ENCODE measurements at places on chromosomes 6 and 20.

- DNase-seq = no peak
These were observed 41.2 kb downstream of the LYRM2 start for GRCh38 chr6:89597372-89597771.

GRCh38 chr6:158158748-158159147 is 9.3 kb downstream of the SERAC1 start:
- DNase-seq = no peak

DNA sequence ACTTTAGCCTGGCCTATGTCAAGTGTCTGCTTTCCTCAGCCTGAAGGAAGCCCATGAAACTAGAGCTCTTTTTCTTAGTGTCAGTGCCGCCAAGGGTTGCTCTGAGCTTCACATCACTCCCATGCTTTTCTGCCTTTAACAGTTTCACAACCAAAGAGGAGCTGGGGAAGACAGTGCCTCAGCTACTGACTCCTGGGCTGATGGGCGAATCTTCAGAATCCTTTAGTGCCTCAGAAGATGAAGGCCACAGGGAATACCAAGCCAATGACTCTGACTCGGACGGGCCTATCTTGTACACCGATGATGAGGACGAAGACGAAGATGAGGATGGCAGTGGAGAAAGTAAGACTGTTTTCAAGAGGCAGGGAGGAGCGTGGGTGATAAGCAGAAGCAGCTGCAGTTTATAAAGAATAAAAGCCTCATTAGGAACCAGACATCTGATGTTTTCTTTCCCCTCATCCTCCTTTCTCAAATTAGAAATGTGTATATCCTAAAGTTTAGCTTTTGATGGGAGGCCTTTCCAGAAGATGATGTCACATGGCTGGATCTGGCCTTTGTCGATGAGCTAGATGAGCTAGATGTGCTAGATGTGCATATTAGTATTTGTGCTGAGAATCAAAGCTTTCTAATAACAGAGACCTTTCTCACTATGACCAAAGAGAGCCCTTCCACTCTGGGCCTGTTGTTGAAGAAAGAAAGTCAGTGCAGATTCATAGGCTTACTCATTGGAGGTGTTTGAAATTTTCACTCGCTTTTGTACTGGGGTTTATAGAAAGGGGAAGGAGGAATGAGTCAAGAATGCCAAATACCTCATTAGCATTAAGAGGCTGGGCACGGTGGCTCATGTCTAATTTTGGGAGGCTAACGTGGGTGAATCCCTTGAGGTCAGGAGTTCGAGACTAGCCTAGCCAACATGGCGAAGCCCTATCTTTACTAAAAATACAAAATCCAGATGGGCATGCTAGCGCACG is 70.7 kb upstream of the LTV1 start:
- DNase-seq = no peak

- no peak for DNase-seq
These were observed 59.9 kb downstream of the TSHZ2 start for GRCh38 chr20:53032046-53032445.

- peak; percentile 56 for DNase-seq
These were observed 74.4 kb downstream of the ELOVL4 start for GRCh38 chr6:79872986-79873385.
